ENCODE measurements at places on chromosomes 7 and 10. TPM values are rescaled to one million over a fixed set of nuclear protein-coding genes. Genes with fewer than 3 reads are reported as not detected.
A peak's percentile ranks its signal among the peaks of the same experiment; 100 is the strongest.

DNA sequence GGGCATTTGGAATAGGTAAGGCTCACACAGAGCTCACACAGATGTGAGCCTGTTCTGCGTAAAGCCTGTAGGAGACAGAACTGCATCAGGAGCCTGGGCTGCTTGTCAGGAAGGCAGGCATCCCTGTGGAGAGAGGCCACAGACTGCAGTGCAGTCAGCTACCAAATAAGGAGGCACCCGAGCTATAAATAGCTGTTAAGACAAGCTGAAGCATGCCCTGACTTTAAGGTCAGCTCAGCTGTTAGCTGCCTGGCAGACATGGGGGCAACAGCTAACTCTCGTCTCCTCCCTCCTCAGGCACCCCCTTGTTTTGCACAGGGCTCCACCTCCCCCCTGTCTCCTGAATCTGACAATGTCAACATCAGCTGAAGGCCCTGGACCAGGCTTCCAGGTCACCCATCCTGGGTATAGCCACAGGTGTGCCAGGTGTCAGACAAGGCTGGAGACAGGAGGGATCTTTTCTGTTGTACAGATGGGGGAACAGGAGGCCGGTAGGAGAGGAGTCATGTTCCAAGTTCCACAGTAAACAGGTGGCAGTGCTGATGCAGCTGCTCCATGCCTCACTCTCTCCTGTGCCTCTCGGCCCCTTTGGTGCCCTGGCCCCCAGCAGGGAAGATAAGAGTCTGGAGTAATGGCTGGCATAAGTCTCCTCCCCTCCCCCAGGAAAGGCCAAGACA lies 27.6 kb upstream of the MKRN1 start:
- no peak overlapping the region for H3K4me3 ChIP-seq
- H3K27me3 ChIP-seq = no peaks in the 10 kb centered on the region
- no peaks in the 10 kb centered on the region for H3K4me1 ChIP-seq
- no peak for DNase-seq
- no peaks in the 10 kb centered on the region for H3K36me3 ChIP-seq

DNA sequence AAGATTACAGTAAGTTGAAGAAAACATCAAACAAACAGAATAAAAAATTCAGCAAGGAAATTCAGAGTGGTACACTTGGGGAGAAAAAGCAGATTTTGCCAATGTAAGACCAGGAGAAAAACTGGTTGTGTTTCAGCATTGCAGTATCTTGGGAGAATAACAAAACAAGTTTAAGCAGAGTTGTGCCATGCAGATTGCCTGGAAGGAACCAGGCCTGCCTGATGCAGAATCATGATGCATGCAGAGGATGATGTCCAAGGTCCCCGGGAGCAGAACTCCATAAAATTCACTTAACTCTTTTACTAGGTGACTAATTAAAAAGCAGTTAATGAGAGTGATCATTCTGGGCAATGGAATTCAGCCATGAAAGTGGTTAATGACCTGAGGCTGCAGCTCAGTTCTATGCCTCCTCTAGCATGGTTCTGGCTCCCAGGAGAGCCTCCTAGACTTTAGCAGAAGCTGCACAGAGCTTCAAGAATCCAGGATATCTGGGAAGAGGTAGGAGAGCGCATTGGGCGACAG lies 379.7 kb upstream of the C7orf33 start:
- H3K27ac ChIP-seq = no peak overlapping the region
- H3K4me1 ChIP-seq = no peaks in the 10 kb centered on the region
- H3K4me3 ChIP-seq = no peak overlapping the region
- H3K27me3 ChIP-seq = no peaks in the 10 kb centered on the region
- no peak for DNase-seq

GRCh38 chr7:82539969-82540368 lies 96.4 kb upstream of the CACNA2D1 start:
- H3K4me3 ChIP-seq = no peak overlapping the region
- no peaks in the 10 kb centered on the region for H3K27me3 ChIP-seq
- H3K4me1 ChIP-seq = no peaks in the 10 kb centered on the region
- DNase-seq = no peak
- H3K36me3 ChIP-seq = no peaks in the 10 kb centered on the region
- no peak overlapping the region for H3K27ac ChIP-seq

DNA sequence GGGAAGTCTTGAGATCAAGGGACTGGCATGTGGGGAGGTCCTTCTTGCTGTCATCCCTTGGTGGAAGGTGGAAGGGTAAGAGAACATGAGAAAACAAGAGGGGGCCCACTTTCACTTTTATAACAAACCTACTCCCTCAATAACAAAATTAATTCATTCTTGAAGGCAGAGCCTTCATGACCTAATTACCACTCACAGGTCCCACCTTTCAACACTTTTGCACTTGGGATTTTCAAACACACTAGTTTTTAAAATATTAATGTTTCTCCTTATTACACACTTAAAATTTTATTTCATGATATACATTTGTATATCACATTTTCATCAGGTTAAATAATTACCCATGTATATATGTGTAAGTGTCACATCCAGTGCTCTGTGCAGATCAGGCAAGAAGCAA lies 2.0 kb downstream of the ST7 start:
- H3K27ac ChIP-seq = no peak overlapping the region
- DNase-seq = no peak
- H3K36me3 ChIP-seq = no peaks in the 10 kb centered on the region
- no peaks in the 10 kb centered on the region for H3K27me3 ChIP-seq
- peaks cover 40% of the 10 kb centered on the region for H3K4me1 ChIP-seq

- no peak for DNase-seq
- no peak overlapping the region for H3K27ac ChIP-seq
- no peaks in the 10 kb centered on the region for H3K4me1 ChIP-seq
These were observed 74.1 kb upstream of the GRB10 start for GRCh38 chr7:50856806-50857205.

Gene SH2B2
- 8.5 TPM for total RNA-seq

GRCh38 chr10:96257944-96258343 lies 13.4 kb downstream of the BLNK start:
- peak; percentile 17 for DNase-seq
- H3K27ac ChIP-seq = no peak overlapping the region
- H3K4me1 ChIP-seq = no peaks in the 10 kb centered on the region
- H3K4me3 ChIP-seq = no peak overlapping the region

Gene SOSTDC1
- total RNA-seq = 2.4 TPM

Gene ELMO1
- 328 TPM for total RNA-seq

Gene OR2A5
- not detected for total RNA-seq

- no peak overlapping the region for H3K4me3 ChIP-seq
- no peak overlapping the region for H3K27ac ChIP-seq
- H3K36me3 ChIP-seq = peaks cover 4% of the 10 kb centered on the region
These were observed 19.2 kb downstream of the SMNDC1 start for GRCh38 chr10:110285501-110285900.

Gene DRGX
- total RNA-seq = not detected

All from tibial nerve (tissue), 4 donors.